ENCODE measurements at places on chromosomes 12 and 14. TPM values are rescaled to one million over a fixed set of nuclear protein-coding genes. Genes with fewer than 3 reads are reported as not detected.

The GNB3 gene
- not detected for total RNA-seq

GRCh38 chr12:5480938-5481303, 49.0 kb downstream of the NTF3 start:
- H3K27me3 ChIP-seq, result no peaks in the 10 kb centered on the region
- H3K36me3 ChIP-seq, result no peaks in the 10 kb centered on the region
- H3K4me1 ChIP-seq, result no peaks in the 10 kb centered on the region
- no peak for DNase-seq
- no peak overlapping the region for H3K27ac ChIP-seq

The TCL1B gene
- total RNA-seq, result not detected

- no peaks in the 10 kb centered on the region for H3K4me1 ChIP-seq
- H3K27me3 ChIP-seq, result no peaks in the 10 kb centered on the region
- no peak overlapping the region for H3K27ac ChIP-seq
- H3K36me3 ChIP-seq, result no peaks in the 10 kb centered on the region
- H3K4me3 ChIP-seq, result no peak overlapping the region
- no peak for DNase-seq
Observed at GRCh38 chr12:114875313-114875712, 191.3 kb upstream of the TBX3 start.

DNA sequence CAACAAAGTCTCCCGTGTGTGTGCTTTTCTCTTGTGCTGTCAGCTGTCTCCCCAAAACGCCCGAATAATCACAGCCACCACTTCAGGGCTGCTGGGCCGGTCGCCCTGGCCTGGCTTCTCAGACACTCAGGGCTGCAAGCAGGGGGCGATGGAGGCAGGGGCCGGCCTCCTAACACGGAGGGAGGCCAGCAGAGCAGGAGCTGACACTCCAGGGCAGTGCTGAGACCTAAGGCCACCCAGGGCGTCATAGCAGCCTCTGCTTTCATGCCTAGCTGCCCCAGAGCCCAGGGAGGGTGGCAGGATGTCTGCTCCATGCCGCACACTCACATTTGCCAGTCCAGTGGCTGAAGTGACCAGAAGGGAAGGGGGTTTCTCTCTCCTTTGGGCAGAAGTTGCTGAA, 25.6 kb downstream of the STX2 start:
- H3K4me1 ChIP-seq, result no peaks in the 10 kb centered on the region
- no peaks in the 10 kb centered on the region for H3K36me3 ChIP-seq
- H3K27ac ChIP-seq, result no peak overlapping the region
- DNase-seq, result no peak
- no peak overlapping the region for H3K4me3 ChIP-seq

GRCh38 chr12:30515351-30515750, 180.3 kb downstream of the IPO8 start:
- H3K36me3 ChIP-seq, result no peaks in the 10 kb centered on the region
- H3K27me3 ChIP-seq, result no peaks in the 10 kb centered on the region
- no peaks in the 10 kb centered on the region for H3K4me1 ChIP-seq
- DNase-seq, result no peak
- no peak overlapping the region for H3K27ac ChIP-seq
